A172 (cell line): ENCODE measurements at places on chromosomes 11 and 22.
A peak's percentile ranks its signal among the peaks of the same experiment; 100 is the strongest.

GRCh38 chr11:133600786-133601185, 68.5 kb upstream of the OPCML start:
- no peak for DNase-seq

DNA sequence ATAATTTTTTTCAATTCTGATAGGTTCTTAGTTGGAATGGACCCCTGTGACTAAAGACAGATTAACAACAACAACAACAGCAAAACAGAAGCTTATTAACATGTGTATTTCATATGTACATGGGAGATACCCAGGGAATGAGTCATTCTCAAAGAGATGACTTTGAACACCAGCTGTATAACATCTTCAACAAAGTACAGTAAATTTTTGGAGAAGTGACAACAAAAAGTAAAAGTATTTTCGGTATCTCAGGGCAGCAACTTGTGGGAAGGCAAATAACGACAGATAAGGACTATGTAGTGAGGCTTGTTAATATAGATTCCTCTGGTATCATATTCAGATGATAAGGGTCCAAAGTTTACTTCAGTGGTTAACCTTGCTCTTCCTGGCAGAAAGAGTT, 573.4 kb upstream of the RAG2 start:
- no peak for DNase-seq

GRCh38 chr11:1896468-1896867, 4.8 kb upstream of the PRR33 start:
- DNase-seq, result no peak

GRCh38 chr11:3380706-3381545, 2.0 kb upstream of the ZNF195 start:
- DNase-seq, result no peak

DNA sequence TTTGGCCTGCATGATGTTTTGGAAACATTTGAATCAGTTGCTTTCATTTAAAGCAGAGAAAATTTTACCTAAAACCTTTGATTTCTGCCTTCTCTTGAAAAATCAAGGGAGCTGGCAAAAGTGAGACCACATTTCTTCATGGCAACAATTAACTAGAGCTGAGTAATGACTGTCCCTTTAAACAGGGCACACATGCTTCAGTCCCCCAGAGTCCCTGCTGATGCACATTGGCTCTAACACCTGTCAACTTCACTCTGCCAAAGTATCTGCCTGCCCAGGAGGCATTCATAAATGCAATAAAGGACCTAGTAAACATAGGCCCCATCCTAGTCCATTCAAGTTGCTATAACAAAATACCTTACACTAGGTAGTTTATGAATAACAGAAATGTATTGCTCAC, 87.1 kb upstream of the LDLRAD3 start:
- no peak for DNase-seq

GRCh38 chr11:124800226-124800929, at the start of gene MSANTD2:
Gene MSANTD2 (minus strand): TSS chr11:124800406. CDS start chr11:124800380, 26 bp downstream.
- peak; percentile 55 for DNase-seq

DNA sequence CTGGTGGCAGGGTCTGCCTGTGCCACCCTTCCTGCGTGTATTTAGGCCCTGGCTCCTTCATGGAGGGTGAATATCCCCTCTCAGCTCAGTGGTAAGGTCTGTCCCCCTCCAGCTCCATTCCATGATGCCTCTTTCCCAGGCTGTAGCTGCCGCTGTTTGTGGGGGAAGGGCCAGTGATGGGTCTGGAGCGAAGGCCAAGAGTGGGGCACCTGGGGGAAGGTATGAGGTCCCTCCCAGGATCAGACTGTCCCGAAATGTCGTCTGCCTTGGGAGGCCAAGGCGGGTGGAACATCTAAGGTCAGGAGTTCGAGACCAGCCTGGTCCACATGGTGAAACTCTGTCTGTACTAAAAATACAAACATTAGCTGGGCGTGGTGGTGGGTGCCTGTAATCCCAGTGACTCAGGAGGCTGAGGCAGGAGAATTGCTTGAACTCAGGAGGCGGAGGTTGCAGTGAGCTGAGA, 1.1 kb downstream of the CD151 start:
- DNase-seq, result no peak

DNA sequence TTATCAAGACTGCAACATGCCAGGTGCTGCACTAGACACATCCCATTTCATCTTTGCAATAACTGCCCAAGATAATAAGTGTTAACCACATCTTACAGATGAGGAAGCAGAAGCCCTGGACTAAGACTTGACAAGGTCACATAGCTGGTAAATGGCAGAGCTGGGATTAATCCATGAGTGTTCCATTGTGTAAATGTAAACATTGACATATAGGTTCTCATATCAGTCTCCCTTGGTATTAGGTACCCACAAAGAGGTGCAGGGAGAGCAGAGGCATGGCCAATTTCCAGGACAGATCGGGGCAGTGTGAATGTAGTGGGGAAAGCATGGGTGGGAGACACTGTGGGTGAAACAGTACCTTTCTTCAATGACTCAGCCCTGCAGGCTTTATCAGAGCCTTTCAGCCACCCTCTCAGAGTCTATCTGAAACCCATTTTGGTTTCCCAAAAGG, 17.9 kb downstream of the MICAL2 start:
- DNase-seq, result no peak

GRCh38 chr11:101262995-101263394, 133.4 kb upstream of the PGR start:
- DNase-seq, result no peak

- no peak for DNase-seq
These were observed 8.4 kb downstream of the TP53I11 start for GRCh38 chr11:44942029-44942955.

GRCh38 chr11:111996129-111996528, 29.1 kb upstream of the DLAT start:
- DNase-seq, result no peak

DNA sequence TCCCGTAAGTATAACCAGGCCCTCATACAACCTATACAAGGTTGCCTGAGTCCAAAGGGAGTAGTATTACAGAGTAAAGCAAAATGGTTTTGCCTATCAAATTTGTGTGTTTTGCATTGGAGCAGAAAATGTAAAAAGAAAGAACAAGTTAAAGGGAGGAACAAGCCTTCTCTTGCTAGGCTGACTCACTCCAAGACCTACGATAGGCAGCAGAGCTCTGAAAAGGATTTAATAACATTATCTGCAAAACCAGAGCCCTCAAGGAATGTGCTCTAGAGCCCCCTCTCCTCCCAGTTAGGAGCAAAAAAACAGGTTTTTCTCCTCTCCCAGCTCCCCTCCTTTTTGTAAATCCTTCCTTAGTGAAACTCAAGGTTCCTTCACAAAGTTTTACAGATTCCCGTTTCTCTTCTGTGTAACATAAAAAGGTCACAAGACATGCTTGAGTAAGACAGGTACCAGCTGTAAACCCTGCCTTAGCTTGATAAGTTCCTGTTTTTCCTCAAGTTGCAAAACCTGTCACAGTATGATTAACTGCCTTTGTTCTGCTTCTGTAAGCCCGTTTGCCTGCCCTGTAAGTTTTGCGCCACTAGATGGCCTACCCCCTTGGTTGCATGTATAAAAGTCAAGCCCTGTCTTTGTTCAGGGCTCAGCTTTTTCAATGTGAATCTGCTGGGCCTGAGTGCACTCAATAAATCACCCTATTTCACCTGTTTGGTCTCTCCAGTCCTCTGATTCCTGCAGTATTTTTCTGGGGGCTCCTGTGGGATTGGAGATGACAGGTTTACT, 498.2 kb downstream of the KCNA4 start:
- no peak for DNase-seq

DNA sequence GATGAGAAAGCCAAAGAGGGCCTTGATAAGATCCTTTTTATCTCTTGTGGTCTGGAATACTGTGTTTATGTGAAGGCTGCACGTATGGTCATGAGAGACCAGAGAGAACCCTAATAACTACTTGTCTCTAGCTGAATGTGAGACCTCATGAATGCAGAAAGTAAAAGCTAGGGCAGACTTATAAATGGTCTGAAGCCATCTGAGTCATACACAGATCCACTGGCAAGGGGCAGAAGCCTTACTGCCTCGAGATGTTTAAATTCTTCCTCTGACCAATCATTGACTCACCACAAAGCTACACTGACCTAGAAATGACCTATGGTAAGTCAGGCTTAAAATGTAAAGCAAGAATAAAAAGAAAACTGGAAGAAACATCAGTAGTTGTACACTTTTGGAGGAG, 22.7 kb upstream of the OR4B1 start:
- peak; percentile 19 for DNase-seq

DNA sequence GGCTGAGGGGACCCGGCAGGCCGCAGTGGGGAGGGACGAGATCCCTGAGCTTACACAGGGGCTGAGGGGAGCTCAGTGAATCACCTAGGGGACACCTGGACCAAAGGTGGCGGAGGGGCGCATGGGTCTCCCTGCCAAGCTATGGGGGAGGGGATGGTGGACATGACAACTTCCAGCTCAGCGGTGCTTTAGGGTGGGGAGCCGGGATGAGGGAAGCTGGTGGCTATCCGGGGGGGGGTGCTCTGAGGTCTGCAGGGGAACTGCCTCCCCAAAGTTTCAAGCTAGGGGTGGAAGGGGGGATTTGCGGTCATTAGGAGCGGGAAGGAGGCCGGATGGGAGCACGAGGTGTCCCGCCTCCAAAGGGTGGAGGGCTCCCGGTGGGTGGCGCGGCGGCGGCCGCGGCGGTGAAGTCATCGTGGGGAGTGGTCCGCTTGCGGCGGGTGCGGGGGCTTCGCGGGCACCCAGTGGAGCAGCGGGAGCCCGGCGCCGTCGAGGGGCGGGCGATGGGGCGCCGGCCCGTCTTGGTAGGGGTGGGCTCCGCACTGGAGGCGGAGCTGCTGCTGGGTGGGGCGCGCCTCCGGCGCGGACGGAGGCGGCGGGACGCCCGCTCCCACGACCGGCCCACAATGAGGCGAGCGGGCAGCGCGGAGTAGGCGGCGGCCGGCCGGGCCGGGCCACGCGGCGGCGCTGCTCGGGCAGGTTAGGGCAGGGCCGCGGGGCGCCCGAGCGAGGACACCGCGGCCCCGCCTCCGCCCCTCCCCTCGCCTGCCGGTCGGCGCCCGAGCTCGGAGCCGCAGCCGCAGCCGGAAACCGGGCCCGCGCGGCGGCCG, at the start of gene MICALL1:
MICALL1 (plus strand) TSS at position 764 of the 830 bp plus-strand sequence. CDS start 126 bp downstream, outside the sequence.
- peak; percentile 55 for DNase-seq

DNA sequence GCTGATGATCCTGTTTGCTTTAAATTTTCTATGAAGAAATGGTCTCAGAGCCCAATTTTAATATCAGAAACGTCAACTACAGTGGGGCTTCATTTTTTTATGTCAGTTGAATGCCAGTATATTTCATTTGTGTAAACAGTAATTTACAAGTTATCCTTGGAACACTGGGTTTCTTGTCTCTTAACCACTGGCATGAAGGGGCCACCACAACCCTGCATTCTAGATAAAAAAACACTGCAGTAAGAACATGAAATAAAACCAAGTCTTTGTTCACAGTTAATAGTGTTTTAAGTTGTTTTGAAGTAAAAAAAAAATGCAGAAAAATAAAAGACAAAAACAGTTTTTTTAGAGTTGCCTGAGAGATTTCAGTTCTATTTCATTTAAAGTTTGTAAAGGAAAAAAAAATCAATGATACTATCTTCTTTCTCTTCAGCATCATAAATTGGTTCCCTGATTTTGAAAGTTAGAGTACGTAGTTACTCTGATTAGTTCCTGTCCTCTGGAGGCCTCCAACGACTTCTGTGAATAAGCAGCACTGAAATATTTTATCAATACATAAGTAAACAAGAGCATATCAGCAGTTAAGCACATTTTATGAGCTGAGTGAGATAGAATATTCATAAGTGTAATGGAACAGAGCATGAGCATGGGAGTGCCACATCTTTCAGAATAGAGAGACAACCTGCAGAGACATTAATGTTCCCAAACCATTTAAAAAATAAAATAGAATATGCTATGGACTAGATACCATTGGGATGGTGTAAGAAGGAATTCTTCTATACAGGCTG, 7.8 kb upstream of the DDI1 start:
- DNase-seq, result no peak

DNA sequence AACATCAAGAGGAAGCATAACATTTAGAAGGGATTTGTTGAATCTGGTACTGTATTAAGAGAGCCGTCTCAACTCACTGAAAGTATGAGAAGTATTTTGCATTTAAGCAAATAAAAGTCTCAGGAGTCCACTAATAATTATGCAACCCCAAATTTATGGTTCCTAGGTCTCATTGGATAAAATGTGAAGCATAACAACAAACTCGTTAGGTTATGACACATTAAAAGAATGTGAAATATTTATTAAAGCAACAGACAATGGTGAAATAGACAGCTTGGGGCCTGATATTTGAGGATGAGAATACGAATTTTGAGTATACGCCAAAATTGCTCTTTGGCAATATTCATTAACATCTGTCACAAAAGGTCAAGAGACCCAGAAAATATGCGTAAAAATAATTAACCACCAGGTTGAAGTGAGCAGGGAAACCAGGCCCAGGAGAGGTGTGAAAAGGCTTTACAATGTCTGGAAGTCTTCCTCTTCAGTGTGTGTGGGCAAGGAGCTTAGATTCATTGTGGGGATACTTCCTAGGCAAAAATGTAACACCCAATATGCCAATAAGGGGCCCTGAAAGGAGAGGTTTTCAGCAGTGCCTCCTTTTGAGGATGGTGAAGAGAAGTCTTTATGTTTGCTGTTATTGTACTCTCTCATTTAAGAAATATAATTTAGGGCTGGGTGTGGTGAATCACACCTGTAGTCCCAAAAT, 89.2 kb downstream of the FDX1 start:
- no peak for DNase-seq

DNA sequence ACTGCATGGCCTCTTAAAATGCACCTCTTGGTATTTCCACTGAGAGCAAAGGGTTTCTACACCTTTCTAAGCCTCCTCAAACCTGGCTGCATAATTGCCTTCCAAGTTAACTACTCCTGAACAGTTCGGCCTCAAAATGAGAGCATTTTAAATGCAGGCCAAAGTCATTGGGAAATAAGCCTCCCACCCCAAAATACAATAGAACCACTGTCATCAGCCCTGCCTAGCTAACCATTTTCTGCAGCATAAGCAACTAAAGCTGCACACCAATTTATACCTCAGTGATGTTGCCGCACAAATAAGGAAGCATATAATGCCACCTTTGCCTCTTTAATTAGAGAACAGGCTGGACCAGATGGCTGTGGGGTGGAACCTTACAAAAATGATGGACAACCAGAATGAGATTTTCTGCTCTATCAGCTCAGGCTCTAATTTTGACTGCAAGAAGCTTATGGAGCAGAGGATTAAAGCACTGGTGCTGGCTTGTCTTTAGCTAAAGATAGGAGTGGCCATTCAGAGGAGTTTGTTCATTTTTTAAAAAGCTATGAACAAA, 4.3 kb downstream of the TOB2 start:
- no peak for DNase-seq

GRCh38 chr11:35146074-35146521, 7.1 kb downstream of the CD44 start:
- no peak for DNase-seq

- DNase-seq, result no peak
These were observed 8.5 kb upstream of the TMPRSS4 start for GRCh38 chr11:118068206-118068944.

GRCh38 chr11:57399972-57400578, 9.6 kb upstream of the PRG2 start:
- no peak for DNase-seq

- peak; percentile 70 for DNase-seq
These were observed 20.6 kb upstream of the PLEKHB1 start for GRCh38 chr11:73625696-73626318.
